ENCODE measurements at places on chromosomes 1 and 21.
A peak's percentile ranks its signal among the peaks of the same experiment; 100 is the strongest.

- DNase-seq, result no peak
These were observed 18.5 kb downstream of the LRRC41 start for GRCh38 chr1:46284597-46285564.

DNA sequence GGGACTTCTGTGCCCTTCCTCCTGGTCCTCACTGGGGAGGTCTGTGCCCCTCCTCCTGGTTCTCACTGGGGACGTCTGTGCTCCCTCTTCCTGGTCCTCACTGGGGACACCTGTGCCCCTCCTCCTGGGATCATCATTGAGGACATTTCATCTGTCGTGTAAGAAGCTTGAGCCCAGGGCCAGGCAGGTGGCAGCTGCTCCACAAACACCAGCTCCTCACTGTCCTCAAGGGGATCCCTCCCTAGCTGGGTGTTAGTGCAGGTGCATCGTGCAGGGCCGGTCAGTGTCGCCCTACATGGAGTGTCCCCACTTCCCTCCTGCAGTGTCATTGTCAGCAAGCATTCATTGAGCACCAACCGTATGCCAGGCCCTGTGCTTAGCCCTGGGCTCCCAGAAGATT, 312.7 kb downstream of the PTPRU start:
- no peak for DNase-seq

DNA sequence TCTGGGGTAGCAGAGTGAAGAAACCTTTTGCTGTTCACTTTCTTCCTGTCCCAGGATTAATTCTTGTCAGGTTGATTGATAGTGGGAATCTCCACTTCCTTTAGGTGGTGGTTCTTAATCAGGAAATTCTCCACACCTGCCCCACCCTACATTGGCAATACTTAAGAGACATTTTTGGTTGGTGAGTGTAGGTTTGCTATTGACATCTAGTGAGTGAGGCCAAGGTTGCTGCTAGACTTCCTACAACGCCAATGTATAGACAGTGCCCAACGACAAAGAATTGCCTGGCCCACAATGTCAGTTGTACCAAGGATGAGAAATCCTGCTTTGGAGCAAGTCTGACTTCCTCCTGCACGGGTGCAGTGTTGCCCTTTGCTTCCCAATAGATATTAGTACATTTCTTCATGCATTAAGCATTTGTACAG, 38.5 kb downstream of the MAP3K7CL start:
- no peak for DNase-seq

DNA sequence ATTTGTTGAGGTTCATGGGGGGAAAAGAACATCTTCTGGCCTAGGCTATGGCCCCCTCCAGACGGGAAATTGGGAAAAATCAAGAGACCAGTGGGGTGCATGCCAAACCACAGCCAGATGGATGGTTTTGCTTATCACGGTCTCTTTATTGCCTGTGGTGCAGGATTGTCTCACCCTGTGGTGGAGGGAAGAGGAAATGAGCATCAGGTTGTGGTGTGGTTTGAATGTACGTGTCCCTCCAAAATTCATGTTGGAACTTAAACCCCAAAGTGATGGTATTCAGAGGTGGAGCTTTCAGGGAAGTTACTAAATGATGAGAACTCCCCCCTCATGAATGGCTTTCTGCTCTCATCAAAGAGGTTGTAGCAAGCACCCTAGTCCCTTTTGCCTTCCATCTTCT, 525.7 kb downstream of the NPHP4 start:
- no peak for DNase-seq

DNA sequence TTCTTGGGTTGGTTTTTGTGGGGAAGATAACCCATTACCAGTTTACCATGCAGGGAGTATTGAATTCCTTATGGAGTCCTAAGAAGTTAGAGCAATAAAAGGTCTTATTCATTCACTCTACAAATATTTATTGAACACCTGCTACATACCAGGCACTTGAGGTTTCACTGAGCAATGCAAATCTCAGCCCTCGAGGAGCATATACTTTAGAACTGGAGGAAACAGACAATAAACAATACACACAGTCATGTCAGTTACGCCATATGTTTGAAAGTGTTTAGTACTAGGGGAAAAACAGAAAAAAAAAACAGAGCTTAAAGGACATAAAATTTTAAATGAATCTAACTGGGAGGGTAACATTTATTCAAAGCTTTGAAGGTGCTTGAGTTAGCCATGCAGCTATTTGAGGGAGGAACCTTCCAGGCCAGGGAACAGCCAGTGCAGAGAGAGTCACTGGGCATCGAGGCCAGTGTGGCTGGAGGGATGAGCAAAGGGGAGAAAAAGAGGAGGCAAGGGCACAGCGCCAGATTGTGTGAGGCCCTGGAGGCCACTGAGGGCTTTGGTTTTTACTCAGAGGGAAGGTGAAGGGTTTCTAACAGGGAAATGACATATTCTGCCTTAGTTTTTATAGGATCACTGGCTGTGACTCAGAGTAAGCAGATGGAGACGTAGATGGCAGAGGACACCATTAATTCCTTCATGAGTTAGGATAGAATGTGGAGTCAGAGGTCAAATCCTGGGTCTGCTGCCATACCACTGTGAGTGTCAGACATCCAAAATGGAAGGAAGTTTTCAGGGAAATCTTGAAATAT, 32.7 kb downstream of the C1orf21 start:
- DNase-seq, result no peak

GRCh38 chr21:28196981-28197380, 795.7 kb downstream of the LTN1 start:
- DNase-seq, result no peak

- no peak for DNase-seq
These were observed 149.3 kb downstream of the HMGB4 start for GRCh38 chr1:34013136-34013535.

- no peak for DNase-seq
These were observed 21.7 kb upstream of the CTSK start for GRCh38 chr1:150829751-150830150.

DNA sequence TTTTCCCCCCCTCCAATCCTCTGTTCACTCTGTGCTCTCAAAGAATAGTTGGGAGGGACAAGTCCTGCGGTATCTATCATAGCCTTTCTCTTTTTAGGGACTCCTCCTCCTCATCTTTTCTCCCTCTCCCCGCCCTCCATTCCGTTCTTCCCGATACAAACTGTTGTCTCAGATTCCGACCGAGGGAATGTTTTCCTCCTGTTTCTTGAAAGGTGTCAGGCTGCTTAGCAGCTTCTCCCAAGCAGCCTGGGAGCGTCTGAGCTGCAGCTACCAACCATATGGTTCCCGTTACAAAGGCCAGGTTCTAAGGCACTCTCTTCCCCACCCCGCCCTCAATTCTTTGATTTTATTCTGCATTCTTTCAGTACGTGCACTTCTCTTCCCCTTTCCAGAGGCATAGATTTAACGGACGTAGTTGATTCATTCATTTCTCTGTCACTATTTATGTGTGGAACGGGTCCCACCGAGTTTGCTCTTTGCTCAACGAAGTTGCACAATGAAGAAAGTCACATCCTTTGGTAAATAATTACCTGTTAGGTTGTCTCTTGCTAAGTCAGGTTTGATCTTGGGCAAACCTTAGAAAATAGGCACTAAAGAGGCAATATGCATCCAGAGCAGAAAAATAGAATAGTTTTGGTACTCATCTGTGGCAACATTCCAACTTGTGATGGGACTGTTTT, 2.8 kb downstream of the ADGRL2 start:
- DNase-seq, result peak; percentile 41

GRCh38 chr1:78038071-78038470, 7.7 kb upstream of the GIPC2 start:
- no peak for DNase-seq
